ENCODE measurements at places on chromosomes 6 and 20.

GRCh38 chr20:9496155-9496554 lies 18.2 kb upstream of the LAMP5 start:
- DNase-seq = no peak

DNA sequence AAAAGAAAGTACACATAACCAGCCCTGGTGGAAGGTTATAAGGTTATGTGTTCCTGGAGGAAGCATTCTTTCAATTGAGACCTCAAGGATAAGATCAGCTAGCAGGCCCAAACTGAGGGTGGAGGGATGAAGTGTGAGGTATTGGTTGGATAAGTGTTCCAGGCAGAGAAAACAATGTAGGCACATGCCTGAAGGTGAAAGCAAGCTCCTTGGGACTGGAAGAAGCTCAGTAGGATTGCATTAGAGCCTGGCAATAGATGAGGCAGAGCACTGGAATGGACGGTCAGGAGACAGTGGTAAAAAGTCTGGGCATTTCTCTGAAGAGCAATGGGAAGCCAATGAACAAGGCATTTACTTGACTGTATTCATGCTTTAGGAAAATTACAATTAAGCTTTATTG lies 89.9 kb upstream of the SHLD1 start:
- DNase-seq = no peak

GRCh38 chr6:157487110-157487773 lies 106.3 kb downstream of the ZDHHC14 start:
- DNase-seq = no peak

- DNase-seq = no peak
Observed at GRCh38 chr6:144665932-144666450, 380.9 kb downstream of the UTRN start.

DNA sequence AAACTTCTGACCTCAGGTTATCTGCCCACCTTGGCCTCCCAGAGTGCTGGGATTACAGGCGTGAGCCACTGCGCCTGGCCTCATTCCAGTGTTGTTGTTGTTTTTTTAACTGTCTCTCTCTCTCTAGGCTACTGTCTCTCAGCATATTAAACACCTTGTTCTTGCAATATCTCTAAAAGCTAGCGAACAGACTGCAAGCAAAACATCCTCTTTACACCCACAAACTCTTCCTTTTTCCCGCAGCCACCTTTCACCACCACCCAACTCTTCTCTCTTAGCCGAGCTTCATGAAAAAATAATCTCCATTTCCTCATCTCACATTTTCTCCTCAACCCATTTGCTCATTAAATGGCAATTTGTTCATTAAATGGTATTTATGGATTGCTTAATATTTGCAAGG lies 45.5 kb downstream of the SGK1 start:
- no peak for DNase-seq

DNA sequence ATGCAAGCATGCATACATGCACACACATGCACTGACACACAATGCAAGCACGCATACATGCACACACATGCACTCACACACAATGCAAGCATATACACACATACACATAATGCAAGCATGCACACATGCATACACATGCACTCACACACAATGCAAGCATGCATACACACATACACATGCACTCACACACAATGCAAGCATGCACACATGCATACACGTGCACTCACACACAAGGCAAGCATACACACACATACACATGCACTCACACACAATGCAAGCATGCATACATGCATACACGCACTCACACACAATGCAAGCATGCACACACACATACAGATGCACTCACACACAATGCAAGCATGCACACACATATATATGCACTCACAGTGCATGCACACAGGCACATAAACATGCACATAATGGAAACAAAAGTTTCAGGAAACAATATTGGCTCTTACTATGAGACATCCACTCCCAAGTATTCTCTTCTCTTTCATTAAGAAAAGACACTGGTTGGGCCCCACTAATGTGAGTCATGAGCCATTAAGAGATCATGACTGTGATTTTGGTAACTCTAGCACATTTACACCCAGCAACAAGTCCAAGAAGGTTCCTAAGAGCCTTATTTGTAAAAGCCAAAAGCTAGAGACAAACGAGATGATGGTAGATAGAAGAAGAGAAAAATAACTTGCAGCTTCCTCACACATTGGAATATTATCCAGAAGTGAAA lies 22.2 kb downstream of the APCDD1L start:
- DNase-seq = no peak

- no peak for DNase-seq
Observed at GRCh38 chr20:37385659-37386504, 39.9 kb downstream of the SRC start.

DNA sequence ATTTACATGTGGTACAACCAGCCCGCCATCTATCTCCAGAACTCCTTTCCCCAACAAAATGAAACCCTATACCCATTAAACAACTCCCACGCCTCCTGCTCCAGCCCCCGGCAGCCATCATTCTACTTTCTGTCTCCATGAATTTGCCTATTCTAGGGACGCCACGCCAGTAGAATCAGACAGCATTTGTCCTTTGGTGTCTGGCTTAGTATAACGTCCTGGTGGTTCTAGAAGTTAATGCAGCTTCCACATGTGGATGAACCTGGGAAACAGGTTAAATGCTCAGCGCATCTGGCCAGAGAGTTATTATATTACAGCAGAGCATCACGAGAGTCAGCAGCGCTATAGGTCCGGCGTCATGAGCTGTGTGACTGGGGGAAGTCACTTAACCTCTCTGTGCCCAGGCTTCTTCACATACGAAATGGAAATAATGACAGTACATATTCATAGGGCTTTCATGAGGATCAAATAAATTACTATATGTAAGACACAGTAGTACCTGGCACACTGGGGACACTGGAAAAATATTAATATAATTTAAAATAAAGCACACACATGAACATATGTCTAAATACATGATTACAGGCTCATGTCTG lies 178.7 kb upstream of the TAB2 start:
- no peak for DNase-seq

DNA sequence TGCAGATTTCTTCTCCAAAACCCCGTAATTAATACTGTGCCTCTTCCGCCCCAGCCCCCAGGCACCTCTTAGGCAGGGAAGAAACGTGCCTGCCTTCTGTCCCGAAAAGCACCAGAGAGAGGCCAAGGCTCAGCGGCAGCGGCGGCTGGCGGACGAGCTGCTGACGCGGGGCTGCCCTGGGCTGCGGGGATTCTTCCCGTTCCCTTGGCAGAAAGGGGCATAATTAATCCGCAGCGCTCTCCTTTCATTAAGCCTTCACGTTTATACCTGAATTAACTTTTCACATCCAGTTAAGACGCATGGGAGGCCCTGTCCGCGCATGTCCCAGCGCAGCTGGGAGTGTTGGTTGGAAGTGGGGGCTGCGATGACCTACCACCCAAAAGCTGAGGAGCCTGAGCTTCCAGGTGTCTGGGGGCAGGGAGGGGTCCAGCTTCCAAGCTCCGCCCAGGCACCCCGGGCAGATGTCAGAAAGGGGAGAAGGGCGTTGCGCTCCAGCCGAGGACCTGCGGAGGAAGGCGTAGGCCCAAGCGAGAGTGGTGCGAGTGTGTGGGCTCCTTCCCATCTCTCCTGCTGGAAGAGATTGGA lies 167.4 kb upstream of the LRFN2 start:
- no peak for DNase-seq

DNA sequence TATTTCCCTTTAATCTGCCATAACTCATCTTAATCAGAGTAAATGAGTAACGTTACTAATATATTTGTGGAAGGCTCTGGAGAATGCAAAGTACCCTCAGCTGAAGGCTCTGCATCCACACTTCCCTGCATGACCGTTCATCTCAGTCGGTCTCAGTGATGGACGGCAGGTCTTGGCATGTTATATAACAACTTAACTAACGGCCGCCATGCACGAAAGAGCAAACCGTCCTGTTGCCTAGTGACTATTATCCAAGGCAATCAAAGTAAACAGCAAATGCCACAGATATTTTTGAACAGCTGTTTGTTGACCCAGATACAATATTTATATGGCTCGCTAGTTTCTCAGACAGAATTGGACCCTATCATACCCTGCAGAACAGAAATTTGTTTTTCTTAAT lies 194.9 kb upstream of the SMLR1 start:
- no peak for DNase-seq

- peak; percentile 64 for DNase-seq
Observed at GRCh38 chr20:44056010-44056698, 130.8 kb downstream of the JPH2 start.

Measured in activated CD4-positive, alpha-beta T cell treated with anti-CD3 and anti-CD28 coated beads for 4 hours (primary cell).